ENCODE measurements at places on chromosomes 6 and 20. TPM values are rescaled to one million over a fixed set of nuclear protein-coding genes. Genes with fewer than 3 reads are reported as not detected.

The ECT2L gene
- not detected for total RNA-seq

The DLGAP4 gene
- 10.2 TPM for total RNA-seq

The TTK gene
- total RNA-seq: 32.3 TPM

The IP6K3 gene
- 0.06 TPM for total RNA-seq

The GPR6 gene
- total RNA-seq: not detected

Data from H4 (cell line).